PC-9 (cell line): ENCODE measurements at places on chromosomes 5 and 9.
A peak's percentile ranks its signal among the peaks of the same experiment; 100 is the strongest.

DNA sequence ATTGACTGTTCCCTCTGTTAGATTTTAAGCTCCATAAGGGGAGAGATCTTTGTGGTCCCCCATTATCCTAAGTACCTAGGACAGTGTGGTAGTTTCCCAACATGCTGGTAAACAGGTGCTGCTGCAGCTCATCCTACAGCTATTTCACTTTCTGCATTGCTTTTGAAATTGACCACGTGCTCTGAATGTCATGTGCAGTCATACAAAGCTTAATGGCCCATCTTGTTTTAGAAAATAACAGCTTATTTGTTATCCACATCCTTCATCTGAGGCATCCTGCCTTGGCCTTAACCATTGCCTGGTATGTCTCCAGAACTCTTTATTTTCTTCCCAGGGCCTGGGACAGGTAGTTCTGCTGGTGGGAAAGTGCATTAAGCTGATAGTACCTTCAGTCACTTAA is 14.7 kb downstream of the PIK3R1 start:
- DNase-seq: no peak

DNA sequence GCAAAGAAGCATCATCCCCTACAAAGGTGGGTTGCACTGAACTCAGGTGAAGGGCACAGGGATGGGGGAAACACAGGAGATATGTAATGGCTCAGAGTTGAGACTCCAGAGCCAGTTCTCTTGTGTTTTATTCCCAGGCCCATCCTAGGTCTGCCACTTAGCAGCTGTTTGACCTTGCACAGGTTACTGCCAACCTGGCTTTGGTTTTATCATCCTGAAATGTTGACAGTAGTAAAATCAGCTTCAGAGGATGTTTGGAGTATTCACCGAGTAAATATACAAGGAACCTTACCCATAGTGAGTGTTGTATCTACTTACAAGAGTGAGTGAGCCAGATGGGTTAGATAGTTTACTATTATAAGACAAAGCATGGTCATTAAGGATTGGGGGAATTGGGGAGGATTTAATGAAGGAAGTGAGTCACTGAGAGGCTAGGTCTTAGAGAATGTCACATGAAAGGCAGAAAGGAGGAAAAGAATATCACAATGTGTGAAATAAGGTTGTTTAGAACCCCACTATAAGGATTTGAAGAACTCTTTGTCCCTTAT is 141.3 kb downstream of the MAN2A1 start:
- no peak for DNase-seq

- no peak for DNase-seq
These were observed 293.4 kb upstream of the MSX2 start for GRCh38 chr5:174430940-174431339.

- no peak for DNase-seq
These were observed 358.2 kb upstream of the PTGER4 start for GRCh38 chr5:40321514-40321913.

DNA sequence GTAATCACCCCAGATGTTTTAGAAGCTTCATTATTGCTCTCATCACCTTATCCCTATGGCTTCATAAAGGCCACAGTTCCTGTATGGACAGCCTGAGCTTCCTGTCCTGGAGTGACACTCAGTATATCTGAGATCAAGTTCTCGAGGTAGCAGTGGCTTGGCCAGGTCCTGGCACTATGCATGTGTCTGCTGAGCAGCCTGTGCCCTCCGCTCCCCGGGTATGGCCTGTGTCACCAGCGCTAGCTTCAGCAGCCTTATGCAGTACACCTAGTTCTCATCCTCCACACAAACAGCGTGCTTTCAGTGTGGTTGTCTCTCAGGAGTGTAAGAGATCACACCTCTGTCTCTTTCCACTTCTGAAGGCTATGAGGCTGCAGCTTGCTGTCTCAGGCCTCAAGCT is 514.7 kb downstream of the DIRAS2 start:
- DNase-seq: no peak

DNA sequence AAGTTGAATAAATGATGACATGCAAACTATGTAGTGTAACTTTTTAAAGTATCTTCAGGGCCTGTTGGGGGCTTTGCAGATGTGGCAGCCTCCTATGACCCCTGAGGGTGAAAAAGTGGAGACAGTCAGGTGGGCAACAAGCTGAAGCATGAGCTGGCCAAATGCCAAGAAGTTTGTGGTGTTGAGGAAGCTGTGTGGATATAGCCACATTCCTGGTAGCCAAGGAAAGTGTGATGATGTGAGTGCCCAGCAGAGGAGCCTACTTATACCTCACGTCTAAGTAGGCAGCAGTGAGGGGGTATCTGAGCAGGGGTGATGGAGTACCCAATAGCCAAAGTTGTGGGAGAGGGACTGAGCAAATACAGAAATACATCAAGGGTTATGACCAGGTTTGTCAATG is 621.2 kb upstream of the CDH6 start:
- DNase-seq: no peak

DNA sequence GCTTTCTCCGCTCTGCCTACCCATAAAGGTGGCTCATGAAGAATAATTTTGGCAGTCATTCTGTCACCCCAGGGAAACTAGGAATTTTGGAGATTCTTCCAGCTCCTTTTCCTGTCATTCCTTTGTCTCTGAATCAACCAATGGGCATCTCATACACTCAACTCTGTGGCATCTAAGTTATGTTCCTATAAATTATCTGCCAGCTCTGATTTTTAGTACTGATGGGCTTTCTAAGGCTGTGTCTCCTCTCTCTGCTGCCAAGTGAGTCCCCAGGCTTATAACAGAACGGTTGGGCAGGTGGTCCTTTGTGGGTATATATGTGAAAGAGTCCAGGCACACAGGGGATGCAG is 226.8 kb downstream of the NMUR2 start:
- DNase-seq: no peak

DNA sequence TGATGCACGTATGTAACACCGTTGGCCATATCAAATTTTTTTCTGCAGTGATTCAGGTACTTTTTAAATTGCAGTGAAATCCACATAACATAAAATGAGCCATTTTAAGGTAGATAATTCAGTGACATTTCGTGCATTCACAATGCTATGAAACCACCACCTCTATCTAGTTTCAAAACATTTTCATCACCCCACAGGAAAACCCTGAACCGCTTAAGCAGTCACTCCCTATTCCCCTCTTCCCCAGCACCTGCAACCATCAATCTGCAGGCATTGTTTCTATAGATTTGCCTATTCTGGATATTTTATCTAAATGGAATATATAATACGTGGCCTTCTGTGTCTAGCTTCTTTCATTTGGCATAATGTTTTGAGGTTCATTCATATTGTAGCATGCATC is 79.2 kb downstream of the BOD1 start:
- no peak for DNase-seq

DNA sequence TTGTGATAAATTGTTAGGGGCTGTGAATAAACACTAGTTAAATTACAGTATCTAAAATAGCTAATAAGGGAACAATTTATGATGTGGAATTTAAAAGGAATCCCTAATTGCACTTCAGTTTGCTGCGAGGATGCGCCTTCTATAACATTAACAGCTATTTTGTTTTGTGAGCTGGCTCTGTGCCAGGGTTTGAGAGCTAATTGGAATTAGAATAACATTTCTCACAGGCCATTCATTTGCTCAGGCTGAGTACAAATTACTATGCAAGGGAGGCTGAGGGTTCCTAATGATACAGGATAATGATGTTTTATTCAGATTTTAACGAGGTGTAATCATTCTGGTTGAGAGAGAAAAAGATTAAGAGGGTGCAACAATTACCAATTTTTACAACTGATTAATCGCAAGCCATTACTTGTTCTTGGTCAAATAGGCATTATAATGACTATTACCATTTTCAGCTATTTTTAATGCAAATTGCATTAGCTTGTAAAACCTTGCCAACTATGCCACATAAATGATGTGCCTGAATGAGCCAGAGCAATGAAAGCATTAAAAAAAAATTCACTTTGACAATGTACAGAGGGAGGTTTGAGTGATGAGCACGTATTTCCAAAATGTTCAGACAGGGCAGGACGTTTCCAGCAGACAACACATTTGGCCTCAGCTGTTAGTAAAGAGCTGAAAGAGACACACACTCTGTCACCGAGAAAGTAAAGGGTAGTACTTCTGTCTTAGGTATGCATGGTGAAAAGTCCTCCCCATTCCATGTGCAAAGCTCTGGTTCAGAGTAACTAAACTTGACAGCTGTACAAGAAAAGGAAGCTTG is 576.5 kb downstream of the TLE1 start:
- DNase-seq: no peak

DNA sequence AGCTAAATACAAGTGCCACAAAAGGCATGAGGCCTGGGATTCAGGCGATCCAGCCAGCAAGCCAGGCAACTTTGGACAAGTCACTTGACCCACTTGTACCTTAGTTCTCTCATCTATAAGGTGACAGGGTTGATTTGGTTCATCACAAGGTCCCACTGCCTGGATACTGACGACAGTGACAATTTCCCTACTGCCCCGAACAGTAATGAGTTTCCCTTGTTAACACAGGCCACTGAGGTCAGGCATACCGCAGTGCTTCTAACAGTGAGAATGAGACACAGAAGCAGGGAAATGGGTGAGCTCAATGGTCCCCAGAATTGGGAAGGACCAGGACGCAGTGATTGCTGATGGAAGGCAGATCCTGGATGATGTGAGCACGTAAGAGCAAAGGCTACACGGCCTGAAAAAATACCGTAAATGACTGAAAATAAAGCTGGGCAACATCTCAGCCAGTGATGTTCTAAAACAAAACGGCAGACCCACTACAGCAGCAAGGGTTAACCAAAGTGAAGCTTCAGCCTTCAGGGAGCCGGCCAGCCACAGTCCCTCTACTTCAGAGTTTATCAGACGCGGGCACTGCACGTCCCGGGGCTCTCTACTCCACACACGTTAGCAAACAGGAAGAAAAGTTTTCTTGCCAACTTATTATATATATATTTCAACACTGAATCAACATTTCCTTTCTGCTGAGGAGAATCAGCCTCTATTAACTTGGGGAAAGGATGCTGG is 846 bp downstream of the MGAT1 start:
- no peak for DNase-seq

DNA sequence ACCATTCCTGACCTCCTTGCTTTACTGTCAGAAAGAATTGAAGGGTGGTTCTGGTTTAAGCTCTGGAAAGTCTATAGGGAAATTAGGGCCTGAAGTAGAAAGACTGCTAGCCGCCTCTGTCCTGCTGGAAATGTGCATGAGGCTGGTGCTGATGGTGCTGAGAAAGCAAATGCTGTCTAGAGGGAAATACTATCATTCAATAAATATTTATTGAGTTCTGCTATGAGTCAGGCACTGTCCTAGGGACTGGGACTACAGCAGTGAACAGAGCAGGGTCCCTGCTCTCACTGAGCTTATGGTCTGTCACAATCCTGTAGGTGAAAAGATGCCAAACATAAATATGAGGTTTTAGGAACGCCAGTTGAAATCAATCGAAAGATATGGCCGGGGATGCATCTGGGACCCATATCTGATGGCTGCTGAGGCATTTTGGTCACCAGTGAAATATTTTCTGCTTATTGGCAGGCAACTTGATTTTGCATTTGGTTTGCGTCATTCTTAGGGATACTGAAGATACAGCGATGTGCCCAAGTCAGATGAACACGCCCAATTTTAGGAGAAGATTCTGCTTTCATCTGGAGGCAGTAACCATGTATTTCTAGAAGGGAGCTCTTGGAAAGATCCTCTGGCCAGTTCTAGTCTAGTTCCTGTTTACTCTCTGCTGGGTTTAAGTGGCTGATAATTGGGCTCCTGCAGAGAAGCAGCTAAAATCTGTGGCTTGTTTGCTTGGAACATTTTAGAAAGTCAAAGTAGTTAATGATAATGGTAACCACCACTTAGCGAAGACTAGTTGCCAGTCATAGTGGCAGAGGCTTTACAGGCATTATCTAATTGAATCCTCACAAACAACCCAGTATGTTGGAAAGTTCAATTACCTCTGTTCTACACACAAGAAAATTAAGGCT is 73.3 kb downstream of the INSYN2B start:
- DNase-seq: no peak

DNA sequence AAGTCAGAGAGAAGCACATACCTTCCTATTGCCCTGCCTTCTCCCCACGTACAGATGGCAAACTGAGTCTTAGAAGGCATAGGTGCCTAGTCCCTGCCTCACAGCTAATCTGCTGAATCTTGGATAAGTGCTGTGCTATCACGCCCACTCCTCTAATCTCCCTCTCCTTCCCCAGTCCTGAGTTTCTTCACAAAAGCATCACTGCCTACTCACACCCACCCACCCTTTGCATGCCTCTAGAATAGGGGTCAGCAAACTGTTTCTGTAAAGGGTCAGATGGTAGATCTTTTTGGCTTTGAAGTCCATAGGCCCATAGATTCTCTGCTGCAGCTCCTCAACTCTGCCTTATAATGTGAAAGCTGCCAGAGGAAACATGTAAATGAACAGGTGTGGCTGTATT is 23.2 kb upstream of the JADE2 start:
- no peak for DNase-seq

- DNase-seq: peak; percentile 69
These were observed 100.6 kb upstream of the SELENOP start for GRCh38 chr5:42912184-42912798.
